AG20443 (cell line): ENCODE measurements at places on chromosomes 5 and 9.

DNA sequence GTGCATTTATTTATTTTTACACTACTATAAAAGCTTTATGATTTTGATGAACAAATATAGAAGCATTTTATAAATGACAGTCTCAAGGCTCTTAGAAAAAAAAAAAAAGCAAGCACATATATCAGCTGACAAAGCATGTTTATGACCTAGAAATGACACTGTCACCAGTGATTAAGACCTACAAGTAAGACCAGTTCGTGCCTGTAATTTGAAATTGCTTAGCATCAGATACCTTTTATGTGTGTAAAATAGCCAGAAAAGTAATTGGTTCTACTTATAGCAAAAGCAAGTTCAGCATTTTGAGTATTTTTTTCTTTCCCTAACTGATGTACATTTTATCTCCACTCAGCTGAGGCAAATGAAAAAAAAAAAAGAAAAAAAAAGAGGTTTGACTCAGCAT lies 808.4 kb downstream of the CDH18 start:
- DNase-seq, result no peak

- DNase-seq, result no peak
Measured at GRCh38 chr5:95081982-95082381, 202.9 kb downstream of the MCTP1 start.

GRCh38 chr5:42993516-42994245 lies 46.4 kb downstream of the ANXA2R start:
- DNase-seq, result peak; percentile 22

- no peak for DNase-seq
Measured at GRCh38 chr9:88476491-88477271, 58.3 kb upstream of the NXNL2 start.

DNA sequence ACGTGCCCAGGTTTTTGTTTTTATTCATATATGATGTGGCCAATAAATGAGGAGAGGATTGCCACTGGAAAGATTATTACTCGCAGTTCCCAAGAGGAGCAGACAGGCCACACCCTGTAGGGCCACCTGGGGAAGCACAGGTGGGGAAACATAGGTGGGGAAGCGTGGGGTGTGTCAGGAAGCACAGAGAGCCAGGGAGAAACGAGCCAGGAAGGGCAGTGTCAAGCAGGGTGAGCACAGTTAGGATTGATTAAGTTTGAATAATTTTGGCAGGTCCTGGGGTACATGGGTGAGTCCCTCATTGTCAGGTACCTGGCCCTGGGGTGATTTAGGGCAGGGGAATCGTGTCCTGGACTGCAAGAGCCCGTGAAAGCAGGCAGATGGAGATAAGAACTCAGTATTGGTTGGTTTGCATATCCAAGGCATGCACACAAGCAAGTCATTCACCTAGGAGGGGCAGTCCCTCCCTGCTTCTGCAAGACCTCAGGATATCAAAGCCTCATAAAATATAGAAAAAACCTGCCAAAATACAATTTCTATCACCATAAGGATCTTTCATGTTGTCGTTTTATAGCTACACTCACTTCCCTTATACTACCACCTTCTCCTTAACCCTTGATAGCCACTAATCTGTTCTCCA lies 22.4 kb downstream of the MVB12B start:
- DNase-seq, result no peak

- DNase-seq, result no peak
Measured at GRCh38 chr5:10543585-10544040, 20.3 kb upstream of the ANKRD33B start.

DNA sequence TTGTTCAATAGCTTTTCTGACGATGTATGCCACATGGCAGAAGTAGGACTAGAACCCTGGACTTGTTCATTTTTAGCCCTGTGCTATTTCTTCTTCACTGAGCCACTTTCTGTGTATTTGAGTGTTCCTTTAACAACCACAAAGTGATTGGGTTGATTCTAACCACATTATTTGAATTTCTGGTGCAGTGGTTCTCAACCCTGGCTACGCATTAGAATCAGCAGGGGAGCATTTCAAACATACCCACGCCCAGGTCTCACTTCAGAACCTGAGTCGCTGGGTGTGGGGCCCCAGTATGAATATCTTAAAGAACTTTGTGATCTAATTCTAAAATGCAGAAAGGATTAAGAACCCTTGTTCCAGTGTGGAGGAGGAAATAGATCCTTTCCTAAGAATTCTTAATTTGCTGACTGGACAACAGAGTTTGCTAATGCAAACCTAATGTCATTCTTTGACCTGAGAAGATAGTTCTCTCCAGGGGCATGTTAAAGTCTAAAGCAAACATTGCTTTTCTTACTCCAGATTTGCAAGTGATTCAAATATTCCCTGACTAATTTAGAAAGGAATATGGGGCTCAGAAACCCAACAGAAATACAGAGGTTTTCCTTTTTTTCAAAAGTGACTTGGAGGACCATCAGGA lies 75.4 kb upstream of the GDNF start:
- no peak for DNase-seq

GRCh38 chr5:14184082-14184481 lies 40.9 kb downstream of the TRIO start:
- DNase-seq, result no peak

GRCh38 chr5:163473635-163474243 lies 13.3 kb downstream of the HMMR start:
- DNase-seq, result no peak

- DNase-seq, result peak; percentile 91
Measured at GRCh38 chr9:129166623-129167557, 11.2 kb downstream of the IER5L start.

DNA sequence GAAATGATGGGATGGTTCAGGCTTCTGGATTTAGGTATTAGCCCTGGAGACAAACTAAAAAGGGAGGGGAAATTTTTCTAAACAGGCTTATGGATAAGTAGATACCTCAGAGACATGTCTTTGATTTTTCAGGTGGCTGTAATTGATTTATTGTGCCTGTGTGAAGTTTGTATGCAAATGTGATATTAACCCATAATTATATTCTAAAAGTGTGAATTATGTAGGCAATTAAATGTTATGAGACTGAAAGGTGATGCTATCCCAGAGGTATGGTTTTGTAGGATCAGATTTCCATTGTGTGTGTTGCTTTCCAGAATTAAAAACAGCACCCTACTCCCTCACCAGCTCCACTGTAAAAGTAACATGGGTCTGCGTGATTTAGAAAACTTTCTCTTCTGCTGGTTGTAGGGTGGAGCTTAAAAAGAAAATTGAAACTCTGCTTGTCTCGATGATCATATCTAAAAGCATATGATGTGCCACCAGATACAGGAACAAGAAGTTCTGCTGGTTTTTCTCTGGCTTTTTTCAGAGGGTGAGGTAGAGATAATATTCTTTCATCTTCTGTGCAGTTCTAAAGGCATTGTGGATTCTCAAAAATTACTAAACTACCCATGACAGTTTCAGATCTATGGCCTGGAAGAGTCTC lies 71.8 kb upstream of the TAF11L2 start:
- DNase-seq, result no peak

DNA sequence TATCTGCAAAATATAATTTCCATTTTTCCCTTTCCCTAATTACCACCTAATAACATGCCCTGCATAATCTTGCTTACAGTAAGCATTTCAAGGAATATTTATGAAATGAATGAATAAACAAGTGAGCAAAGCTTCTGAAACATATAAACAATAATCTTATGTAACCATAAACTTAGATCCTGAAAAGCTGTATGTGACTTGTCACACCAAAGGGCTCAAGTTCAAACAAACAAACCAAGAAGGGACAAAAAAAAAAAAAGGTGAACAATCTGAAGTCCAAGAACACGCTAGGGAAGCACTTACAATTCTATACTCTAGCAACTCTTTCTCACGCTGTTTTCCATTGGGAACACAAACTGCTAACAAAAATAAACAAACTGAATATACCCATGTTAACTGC lies 36.3 kb downstream of the PLPP1 start:
- DNase-seq, result no peak

- no peak for DNase-seq
Measured at GRCh38 chr5:142853682-142854081, 83.5 kb downstream of the ARHGAP26 start.

- DNase-seq, result no peak
Measured at GRCh38 chr5:40823459-40823858, 11.6 kb downstream of the RPL37 start.

- DNase-seq, result peak; percentile 73
Measured at GRCh38 chr9:74887041-74887980, at the start of gene TRPM6. TRPM6 (minus strand) TSS chr9:74887921; CDS start chr9:74887856, 65 bp downstream.

DNA sequence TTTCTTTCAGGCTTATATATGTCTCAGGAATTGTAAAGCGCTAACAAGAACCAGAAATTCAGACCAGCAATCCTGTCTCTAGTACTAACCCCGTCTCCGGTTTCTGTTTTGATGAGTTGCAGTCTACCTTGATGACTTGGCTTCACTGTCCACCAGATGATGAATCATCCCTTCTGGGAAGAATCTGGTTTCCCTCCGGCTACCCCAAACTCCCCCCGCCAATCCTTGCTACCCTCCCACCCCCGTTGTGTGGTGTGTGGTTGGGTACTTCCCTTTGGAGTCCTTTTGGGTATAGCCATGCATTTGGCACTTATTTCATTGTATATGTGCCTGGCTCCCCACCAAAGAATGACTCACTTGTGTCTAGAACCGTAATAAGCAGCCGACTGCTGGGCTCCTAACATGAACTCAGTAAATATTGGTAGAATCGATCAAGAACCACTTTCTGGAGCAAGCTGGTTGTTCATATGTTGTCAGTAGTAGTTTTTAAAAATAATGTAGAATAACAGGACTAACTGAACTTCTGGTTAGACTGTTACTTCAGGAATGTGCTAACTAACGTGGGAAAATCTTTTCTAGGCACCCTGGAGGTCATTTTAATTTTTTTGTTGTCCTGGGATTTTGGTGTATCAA lies 8.3 kb upstream of the TGFBI start:
- peak; percentile 71 for DNase-seq
